T-cell (primary cell): ENCODE measurements at places on chromosomes 4 and X.

- no peak for DNase-seq
Observed at GRCh38 chr4:62457356-62457755, 1257.2 kb downstream of the ADGRL3 start.

DNA sequence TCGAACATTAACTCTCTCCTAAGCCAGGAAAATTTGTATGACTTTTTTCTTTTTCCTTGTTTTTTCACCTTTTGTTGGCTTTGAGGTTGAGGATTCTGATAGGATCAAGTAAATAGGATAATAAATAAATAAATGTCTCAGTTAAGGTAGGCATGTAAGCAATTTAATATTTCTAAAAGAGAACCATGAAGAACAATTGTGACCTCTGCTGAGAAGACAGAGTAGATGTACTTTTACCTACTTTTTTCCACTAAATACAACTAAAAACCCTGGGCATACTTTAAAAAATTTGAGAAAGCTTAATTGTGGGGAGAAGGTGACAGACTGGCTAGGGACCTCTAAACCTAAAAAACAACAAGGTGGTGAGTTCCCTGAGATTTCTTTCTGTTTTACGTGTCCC lies 31.6 kb upstream of the CLNK start:
- no peak for DNase-seq

- DNase-seq: no peak
Observed at GRCh38 chr4:102862016-102862415, 6.8 kb upstream of the CISD2 start.

DNA sequence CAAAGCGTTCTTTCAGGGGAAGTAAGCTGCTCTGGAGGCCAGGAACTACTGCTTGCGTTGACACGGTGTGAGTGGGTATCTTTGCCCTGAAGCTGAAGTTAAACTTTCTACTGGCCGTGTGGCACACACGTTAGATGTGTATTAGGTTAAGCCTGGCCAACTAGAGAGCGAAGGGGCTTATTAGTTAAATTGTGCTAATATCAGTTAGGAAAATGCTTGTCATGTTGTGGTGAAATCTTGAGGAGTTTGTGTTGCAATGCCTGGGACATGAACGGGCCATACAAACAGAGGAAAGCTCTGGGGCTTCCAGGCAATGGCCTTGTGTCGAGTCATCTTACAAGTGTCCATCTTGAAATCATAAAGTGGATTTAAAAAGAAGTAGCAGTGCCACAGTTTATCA lies 62.6 kb downstream of the NSUN7 start:
- no peak for DNase-seq

- DNase-seq: no peak
Observed at GRCh38 chr4:38493066-38493465, 170.9 kb upstream of the KLF3 start.

GRCh38 chrX:51976503-51976902 lies 83.1 kb downstream of the MAGED1 start:
- no peak for DNase-seq
